Activated T-cell treated with anti-CD3 and anti-CD28 coated beads, Interleukin-2, amount 50 U/mL, for 72 hours (primary cell): ENCODE measurements at places on chromosomes 5 and 9.

- DNase-seq = no peak
These were observed 236.6 kb downstream of the NR3C1 start for GRCh38 chr5:143166661-143167420.

- DNase-seq = no peak
These were observed 5.4 kb downstream of the SPINK4 start for GRCh38 chr9:33245341-33245740.

GRCh38 chr5:137310051-137310730, 188.9 kb downstream of the SPOCK1 start:
- DNase-seq = no peak

GRCh38 chr5:1052641-1053390, 44.2 kb downstream of the NKD2 start:
- no peak for DNase-seq

DNA sequence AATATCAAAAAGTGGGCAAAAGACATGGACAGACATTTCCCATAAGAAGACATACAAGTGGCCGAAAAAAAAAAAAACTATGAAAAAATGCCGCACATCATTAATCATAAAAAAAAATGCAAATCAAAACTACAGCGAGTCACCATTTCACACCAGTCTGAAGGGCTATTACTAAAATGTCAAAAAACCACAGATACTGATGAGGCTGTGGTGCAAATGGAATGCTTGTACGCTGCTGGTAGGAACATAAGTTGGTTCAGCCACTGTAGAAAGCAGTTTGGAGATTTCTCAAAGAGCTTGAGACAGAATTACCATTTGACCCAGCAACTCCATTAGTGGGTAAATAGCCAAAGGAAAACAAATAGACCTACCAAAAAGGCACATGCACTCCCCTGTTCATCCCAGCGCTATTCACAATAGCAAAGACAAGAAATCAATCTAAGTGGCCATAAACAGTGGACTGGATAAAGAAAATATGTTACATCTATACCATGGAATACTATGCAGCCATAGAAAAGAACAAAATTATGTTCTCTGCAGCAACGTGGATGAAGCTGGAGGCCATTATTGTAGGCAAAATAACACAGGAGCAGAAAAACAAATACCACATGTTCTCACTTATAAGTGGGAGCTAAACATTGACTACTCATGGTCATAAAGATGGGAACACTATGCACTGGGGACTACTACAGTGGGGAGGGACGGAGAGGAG, 110.6 kb upstream of the BOD1 start:
- DNase-seq = no peak

- DNase-seq = peak; percentile 13
These were observed 142.5 kb upstream of the RETREG1 start for GRCh38 chr5:16759147-16759773.

GRCh38 chr9:86507212-86507630, 153.0 kb upstream of the TUT7 start:
- no peak for DNase-seq

DNA sequence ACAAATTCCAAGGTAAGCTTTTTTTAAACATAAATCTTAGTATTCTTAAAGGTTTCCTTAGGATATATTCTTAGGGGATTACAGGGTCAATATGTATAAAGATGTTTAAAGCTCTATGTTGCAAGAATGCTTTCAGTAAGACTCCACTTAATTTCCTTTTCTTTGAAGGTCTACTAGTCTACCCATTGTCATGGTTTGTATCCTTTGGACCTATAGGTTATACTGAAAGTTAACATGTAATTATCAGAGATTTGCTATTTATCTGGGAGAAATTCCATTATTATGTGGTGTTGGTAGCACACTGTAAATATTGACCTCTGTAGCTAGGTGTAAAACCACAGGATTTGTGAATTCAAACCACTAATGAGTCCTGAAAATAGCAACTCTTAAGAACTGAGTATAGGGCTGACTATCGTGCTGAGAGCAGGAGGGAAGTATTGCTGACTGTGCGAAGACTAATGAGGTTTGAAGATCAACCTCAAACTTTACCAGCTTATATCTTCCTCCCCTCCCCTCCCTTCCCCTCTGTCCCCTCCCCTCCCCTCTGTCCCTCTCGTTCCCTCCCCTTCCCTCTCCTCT, 85.6 kb downstream of the GADD45G start:
- DNase-seq = no peak

- DNase-seq = no peak
These were observed 132.3 kb downstream of the ADAMTSL1 start for GRCh38 chr9:18606281-18606680.

GRCh38 chr5:98977723-98978122, 48.9 kb upstream of the CHD1 start:
- DNase-seq = no peak
